ENCODE measurements at places on chromosomes 4 and X. TPM values are rescaled to one million over a fixed set of nuclear protein-coding genes. Genes with fewer than 3 reads are reported as not detected.
A peak's percentile ranks its signal among the peaks of the same experiment; 100 is the strongest.

GRCh38 chrX:37746218-37746941 is 33.5 kb upstream of the CYBB start:
- no peaks in the 10 kb centered on the region for H3K4me1 ChIP-seq
- no peaks in the 10 kb centered on the region for H3K27me3 ChIP-seq
- no peak overlapping the region for H3K4me3 ChIP-seq
- H3K36me3 ChIP-seq: no peaks in the 10 kb centered on the region
- DNase-seq: no peak

GRCh38 chr4:71538528-71538927 is 199.7 kb downstream of the SLC4A4 start:
- no peaks in the 10 kb centered on the region for H3K27me3 ChIP-seq
- H3K36me3 ChIP-seq: no peaks in the 10 kb centered on the region
- no peaks in the 10 kb centered on the region for H3K4me1 ChIP-seq
- no peak overlapping the region for H3K4me3 ChIP-seq
- no peak overlapping the region for H3K27ac ChIP-seq

GRCh38 chr4:67512501-67512900 is 32.8 kb downstream of the CENPC start:
- H3K27ac ChIP-seq: no peak overlapping the region
- no peak for DNase-seq
- H3K27me3 ChIP-seq: no peaks in the 10 kb centered on the region
- H3K36me3 ChIP-seq: peaks cover 6% of the 10 kb centered on the region
- H3K4me1 ChIP-seq: no peaks in the 10 kb centered on the region

The SLITRK2 gene
- 74.7 TPM for polyA plus RNA-seq

DNA sequence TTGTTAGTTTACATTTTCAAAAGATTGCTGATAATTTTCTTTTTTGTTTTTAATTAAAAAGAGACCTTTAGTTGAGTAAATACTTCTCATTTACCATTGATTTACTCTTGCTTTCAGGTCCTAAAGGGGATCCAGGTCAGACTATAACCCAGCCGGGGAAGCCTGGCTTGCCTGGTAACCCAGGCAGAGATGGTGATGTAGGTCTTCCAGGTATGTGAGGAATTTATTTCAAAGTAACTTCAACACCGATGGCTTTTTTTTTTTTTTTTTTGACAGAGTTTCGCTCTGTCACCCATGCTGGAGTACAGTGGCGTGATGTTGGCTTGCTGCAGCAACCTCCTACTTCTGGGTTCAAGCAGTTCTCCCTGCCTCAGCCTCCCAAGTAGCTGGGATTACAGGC is 135.1 kb downstream of the IRS4 start:
- no peak overlapping the region for H3K27ac ChIP-seq
- no peak overlapping the region for H3K4me3 ChIP-seq
- H3K4me1 ChIP-seq: no peaks in the 10 kb centered on the region

GRCh38 chr4:11019451-11020240 is 335.1 kb upstream of the CLNK start:
- peaks cover 6% of the 10 kb centered on the region for H3K4me1 ChIP-seq
- no peak overlapping the region for H3K27ac ChIP-seq
- DNase-seq: no peak

GRCh38 chrX:111585337-111585736 is 73.9 kb downstream of the SERTM2 start:
- H3K4me3 ChIP-seq: no peak overlapping the region
- H3K27ac ChIP-seq: no peak overlapping the region
- H3K27me3 ChIP-seq: peaks cover 5% of the 10 kb centered on the region
- H3K36me3 ChIP-seq: no peaks in the 10 kb centered on the region
- H3K4me1 ChIP-seq: no peaks in the 10 kb centered on the region

DNA sequence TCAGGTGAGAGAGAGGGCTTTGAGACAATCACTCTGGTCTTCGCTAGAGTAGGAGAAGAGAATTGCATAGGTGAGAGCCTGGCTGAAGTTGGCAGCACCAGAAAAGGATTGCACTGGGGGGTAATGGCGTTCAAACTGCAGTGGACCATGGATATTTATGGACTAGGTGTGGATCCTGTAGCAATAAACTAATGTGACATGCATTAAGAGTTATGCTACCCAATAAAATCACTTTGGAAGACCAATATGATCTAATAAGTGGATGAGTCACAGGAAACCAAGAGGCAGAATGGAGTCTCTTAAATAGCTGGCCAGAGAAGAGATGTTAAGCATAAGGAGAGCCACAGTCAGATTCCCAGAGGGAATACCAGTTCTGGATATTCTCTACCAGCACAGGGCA is 259.8 kb downstream of the FBXO8 start:
- H3K4me1 ChIP-seq: no peaks in the 10 kb centered on the region
- no peak overlapping the region for H3K4me3 ChIP-seq
- H3K27me3 ChIP-seq: no peaks in the 10 kb centered on the region
- no peak for DNase-seq
- H3K27ac ChIP-seq: no peak overlapping the region
- H3K36me3 ChIP-seq: no peaks in the 10 kb centered on the region

GRCh38 chr4:123632693-123633030 is 236.1 kb downstream of the SPRY1 start:
- no peak for DNase-seq
- no peaks in the 10 kb centered on the region for H3K36me3 ChIP-seq
- no peak overlapping the region for H3K27ac ChIP-seq
- H3K4me3 ChIP-seq: no peak overlapping the region
- H3K27me3 ChIP-seq: no peaks in the 10 kb centered on the region
- H3K4me1 ChIP-seq: no peaks in the 10 kb centered on the region

The UGT8 gene
- polyA plus RNA-seq: 135 TPM

GRCh38 chr4:25500626-25501316 is 123.7 kb downstream of the ANAPC4 start:
- no peak for DNase-seq
- peaks cover 7% of the 10 kb centered on the region for H3K4me1 ChIP-seq
- no peaks in the 10 kb centered on the region for H3K27me3 ChIP-seq
- no peak overlapping the region for H3K27ac ChIP-seq
- H3K4me3 ChIP-seq: no peak overlapping the region

The GPRASP3 gene
- polyA plus RNA-seq: 39.0 TPM

The MAGEA2B gene
- polyA plus RNA-seq: not detected

DNA sequence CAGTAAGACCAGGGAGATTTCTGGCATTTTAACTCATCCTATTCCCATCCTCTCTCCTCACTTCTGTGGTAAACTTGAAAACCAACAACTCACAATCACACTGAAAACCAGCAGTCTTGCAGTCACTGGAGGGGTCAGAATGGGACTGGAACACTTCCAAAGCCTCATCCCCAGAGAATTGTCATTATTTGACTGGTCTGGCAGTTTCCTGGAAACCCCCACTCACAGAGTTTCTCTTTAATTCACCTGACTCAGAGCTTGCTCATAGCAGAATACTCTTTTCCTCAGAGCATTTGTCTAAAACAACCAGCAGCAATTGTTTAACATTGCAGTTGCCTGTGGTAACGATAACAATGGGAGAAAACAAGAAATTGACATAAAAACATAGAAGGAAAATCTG is 7.3 kb upstream of the RAB9B start:
- no peak overlapping the region for H3K4me3 ChIP-seq
- peaks cover 10% of the 10 kb centered on the region for H3K27me3 ChIP-seq
- no peak overlapping the region for H3K27ac ChIP-seq
- no peak for DNase-seq

GRCh38 chr4:101421386-101421785 is 74.1 kb upstream of the PPP3CA start:
- no peaks in the 10 kb centered on the region for H3K4me1 ChIP-seq
- DNase-seq: no peak
- no peak overlapping the region for H3K4me3 ChIP-seq
- no peak overlapping the region for H3K27ac ChIP-seq
- no peaks in the 10 kb centered on the region for H3K36me3 ChIP-seq

The SRPK3 gene
- polyA plus RNA-seq: 10.6 TPM

GRCh38 chr4:181579486-181579885 is 663.7 kb upstream of the TENM3 start:
- DNase-seq: no peak
- H3K4me3 ChIP-seq: no peak overlapping the region
- H3K27ac ChIP-seq: no peak overlapping the region
- no peaks in the 10 kb centered on the region for H3K36me3 ChIP-seq
- no peaks in the 10 kb centered on the region for H3K27me3 ChIP-seq
- H3K4me1 ChIP-seq: no peaks in the 10 kb centered on the region

GRCh38 chr4:4864443-4864939 is 5.0 kb downstream of the MSX1 start:
- H3K27ac ChIP-seq: no peak overlapping the region
- no peak overlapping the region for H3K4me3 ChIP-seq
- peaks cover 58% of the 10 kb centered on the region for H3K4me1 ChIP-seq

DNA sequence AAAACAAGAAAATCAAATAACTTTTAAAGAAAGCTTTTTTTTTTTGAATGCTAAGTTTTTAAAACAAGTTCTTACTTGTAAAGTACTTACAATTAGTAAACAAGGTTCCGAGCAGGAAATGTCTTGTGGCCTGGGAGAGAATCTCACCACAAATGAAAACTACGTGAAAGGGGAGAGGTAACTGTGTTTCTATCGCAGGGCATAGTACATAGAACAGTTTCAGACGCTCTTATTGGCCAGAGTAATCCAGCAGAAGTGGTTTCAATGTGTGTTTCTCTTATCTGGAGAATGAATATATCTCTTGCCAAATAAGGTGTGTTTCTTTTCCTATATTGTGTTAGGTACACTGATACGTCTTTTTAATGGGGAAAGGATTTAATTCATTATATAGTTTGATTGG is at the start of gene PLAC8:
PLAC8 (minus strand) TSS at position 154 of the 400 bp plus-strand sequence. CDS start 6,808 bp downstream, outside the sequence.
- H3K27me3 ChIP-seq: peaks cover 2% of the 10 kb centered on the region
- H3K4me3 ChIP-seq: no peak within 1 kb of the TSS
- H3K4me1 ChIP-seq: peaks cover 4% of the 10 kb centered on the region
- no peaks in the 10 kb centered on the region for H3K36me3 ChIP-seq
- H3K27ac ChIP-seq: no peak within 1 kb of the TSS

DNA sequence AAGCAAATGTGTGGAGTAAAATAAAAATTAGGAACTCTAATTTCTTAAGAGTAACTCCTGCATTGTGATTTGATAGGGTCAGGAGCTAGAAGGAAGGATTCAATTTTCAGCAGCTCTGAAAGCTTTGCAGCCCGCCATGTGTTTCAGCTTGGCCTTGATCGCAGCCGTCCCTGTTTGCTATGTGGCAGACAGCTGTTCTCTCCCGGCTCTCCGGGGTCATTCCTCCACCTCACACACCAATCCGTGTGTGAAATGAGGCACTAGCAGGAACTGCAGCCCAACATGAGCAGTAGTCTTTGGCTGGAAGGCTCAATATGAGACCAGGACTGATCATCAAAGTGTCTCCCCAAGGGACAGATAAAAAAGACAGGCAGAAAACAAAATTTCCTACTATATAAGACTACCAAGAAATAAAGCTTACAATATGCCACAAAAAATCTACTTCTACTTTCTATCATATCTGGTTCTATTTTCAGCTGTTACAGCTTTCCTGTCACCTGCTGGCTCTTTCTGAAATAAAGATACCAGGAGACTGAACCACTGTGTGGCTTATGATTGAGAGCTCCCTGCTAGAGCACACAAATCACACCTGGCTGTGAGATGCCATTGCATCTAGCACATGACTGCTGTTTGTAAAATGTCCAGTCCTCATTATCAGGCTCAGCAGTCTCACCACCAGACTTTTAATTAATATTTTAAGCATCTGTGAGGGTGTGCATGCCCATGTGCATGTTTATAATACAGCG is 44.1 kb upstream of the SEC24B start:
- peaks cover 3% of the 10 kb centered on the region for H3K4me1 ChIP-seq
- H3K27ac ChIP-seq: no peak overlapping the region

- H3K4me1 ChIP-seq: peaks cover 12% of the 10 kb centered on the region
- H3K36me3 ChIP-seq: peaks cover 4% of the 10 kb centered on the region
- peak overlapping the region; percentile 76 for H3K4me3 ChIP-seq
- H3K27ac ChIP-seq: no peak overlapping the region
- H3K27me3 ChIP-seq: no peaks in the 10 kb centered on the region
These were observed 1.1 kb downstream of the DCK start for GRCh38 chr4:70994387-70995099.

DNA sequence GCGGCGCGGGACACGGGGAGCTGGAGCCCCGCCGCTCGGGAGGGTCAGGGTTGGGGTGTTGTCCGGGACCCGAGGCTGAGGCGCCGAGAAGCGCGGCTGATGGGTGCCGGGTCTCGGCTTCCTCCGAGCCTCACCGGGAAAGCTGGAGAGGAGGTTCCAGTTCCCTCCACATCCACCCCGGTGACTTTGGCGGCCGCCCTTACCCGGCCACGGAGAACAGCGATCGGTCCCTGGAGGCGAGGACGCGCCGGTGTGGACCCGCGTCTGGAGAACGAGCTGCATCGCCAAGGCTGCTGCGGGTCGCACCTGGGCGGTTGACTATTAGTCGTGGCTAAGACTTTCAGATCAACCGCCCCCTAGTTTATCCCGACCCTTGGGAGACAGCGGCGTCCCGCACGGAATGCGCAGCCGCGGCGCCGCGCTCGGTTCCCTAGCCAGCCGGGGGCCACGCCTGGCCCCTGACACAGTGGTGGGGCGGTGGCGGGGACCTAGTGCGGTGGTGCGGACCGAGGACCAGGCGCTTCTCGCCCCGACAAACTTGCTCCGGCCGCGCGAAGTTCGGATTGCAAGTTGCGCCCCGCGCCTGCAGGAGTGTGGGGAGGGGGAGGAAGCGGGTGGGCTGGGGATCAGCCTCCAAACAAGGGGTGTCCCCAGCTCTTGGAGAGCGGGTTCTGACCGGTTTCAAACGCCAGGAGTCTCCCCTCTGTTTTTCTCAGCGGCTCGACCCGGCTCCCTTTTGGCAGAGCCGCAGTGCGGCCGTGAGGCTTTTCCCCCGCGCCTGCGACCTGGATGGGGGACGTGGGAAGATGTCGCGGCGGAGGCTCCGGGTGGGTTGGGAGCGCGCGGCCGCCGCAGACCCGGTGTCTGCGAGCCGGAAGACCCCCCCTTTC is 568 bp downstream of the FHDC1 start:
- H3K27me3 ChIP-seq: peaks cover 27% of the 10 kb centered on the region
- peak overlapping the region; percentile 25 for H3K27ac ChIP-seq
- no peaks in the 10 kb centered on the region for H3K36me3 ChIP-seq
- H3K4me3 ChIP-seq: peak overlapping the region; percentile 69

DNA sequence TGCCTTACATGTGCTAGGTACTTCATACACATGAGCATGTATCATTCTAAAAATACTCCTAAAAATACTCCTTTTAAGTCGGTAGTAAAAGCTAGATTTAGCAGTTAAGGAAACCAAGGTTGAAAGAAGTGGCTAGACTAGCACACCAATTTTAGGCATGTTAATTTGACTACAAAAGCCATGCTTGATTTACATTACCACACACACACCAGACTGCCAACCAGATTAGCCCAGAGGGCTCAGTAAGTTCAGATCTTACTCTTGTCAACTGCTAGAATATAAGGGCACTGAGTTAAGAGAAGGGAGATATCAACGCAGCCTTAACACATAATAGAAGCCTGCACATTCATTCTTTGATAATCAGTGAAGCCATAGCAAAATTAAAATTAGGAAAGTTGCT is 117.9 kb downstream of the MID1IP1 start:
- H3K4me3 ChIP-seq: no peak overlapping the region
- no peaks in the 10 kb centered on the region for H3K27me3 ChIP-seq
- no peak overlapping the region for H3K27ac ChIP-seq
- no peaks in the 10 kb centered on the region for H3K36me3 ChIP-seq
- H3K4me1 ChIP-seq: no peaks in the 10 kb centered on the region

The TMEM150C gene
- 23.6 TPM for polyA plus RNA-seq

GRCh38 chr4:151862766-151863165 is 102.0 kb upstream of the GATB start:
- H3K4me3 ChIP-seq: no peak overlapping the region
- H3K36me3 ChIP-seq: no peaks in the 10 kb centered on the region
- H3K27me3 ChIP-seq: no peaks in the 10 kb centered on the region
- DNase-seq: no peak
- H3K27ac ChIP-seq: no peak overlapping the region

- H3K36me3 ChIP-seq: no peaks in the 10 kb centered on the region
- no peak overlapping the region for H3K4me3 ChIP-seq
- no peaks in the 10 kb centered on the region for H3K27me3 ChIP-seq
- H3K27ac ChIP-seq: no peak overlapping the region
These were observed 34.3 kb downstream of the ATP10D start for GRCh38 chr4:47519239-47519883.

Data from spinal cord (tissue), 10 donors.